ENCODE measurements at places on chromosomes 1 and 21.

DNA sequence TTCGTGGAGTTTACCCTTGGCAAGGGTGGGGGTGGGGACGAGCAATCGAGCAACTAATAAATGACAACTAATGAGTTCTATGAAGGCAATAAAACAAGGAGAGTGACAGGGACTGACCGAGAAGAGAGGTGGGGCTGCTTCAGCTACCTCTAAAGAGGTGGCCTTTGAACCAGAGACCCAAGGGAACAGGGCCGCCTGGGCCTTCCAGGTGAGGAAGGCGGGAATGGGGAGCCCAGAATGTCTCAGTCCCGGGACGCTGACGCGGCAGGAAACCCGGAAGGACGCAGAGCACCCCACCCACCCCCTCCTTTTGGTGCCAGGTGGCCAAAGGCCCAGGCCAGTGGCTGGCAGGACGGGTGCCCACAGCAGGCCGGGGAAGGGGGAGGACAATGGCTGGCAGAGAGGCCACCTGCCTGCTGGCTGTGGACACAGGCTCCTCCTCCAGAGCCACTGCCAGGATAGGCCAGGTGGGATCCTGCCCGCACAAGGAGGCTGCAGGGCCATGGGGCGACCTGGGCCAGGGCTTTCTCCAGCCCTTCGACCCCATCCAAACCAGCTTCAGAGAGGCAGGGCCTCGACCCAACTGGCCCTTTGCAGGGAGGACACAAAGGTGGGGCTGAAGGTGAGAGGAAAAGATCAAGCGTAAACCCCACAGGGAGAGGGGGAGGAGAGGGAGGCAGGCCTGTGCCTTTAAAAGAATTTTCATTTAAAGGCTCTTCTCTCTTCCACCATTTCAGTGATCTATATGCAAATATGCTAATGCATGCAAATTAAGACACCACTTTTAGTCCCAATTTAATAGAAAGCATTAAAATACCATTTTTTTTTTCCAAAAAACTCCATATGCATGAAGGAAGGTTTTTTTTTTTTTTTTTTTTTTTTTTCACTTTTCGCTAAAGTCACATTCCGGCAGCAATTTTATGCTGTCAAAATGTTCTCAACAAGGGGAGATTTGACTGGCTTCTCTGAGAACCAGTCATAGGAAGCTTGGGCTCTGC is 58.1 kb downstream of the CASZ1 start:
- DNase-seq, result no peak

DNA sequence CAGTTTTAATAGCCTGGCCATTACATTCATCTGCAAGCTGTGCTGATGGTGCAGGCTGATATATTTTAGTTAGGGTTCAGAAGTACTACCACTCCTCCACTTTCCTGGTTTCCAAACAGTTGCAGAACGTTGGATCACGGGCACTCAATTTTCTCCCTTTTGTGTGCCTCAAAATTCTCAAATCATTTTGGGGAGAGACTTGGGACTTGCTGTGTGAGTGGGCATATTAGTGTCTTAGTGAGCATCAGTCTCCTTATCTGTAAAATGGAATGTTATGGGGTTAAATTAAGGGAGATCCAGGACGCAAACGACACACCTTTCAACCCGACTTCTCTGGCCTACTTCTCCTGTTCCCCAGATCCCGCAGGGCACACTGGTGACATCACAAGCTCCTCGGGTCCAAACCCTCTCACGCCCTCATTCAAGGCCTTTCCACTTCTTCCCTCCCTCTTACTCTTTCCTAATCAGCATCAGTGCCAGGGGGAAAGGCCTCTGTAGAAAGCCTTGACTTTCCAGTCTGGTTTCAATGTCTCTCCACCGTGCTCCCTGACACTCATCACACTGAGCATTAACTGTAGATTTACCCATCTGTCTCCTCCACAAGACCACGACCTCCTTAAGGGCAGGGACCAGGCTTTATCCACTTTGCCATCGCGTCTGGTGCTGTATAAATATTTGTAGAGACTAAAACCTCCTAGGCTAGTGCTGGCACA is 1.2 kb downstream of the PIGP start:
- DNase-seq, result no peak

DNA sequence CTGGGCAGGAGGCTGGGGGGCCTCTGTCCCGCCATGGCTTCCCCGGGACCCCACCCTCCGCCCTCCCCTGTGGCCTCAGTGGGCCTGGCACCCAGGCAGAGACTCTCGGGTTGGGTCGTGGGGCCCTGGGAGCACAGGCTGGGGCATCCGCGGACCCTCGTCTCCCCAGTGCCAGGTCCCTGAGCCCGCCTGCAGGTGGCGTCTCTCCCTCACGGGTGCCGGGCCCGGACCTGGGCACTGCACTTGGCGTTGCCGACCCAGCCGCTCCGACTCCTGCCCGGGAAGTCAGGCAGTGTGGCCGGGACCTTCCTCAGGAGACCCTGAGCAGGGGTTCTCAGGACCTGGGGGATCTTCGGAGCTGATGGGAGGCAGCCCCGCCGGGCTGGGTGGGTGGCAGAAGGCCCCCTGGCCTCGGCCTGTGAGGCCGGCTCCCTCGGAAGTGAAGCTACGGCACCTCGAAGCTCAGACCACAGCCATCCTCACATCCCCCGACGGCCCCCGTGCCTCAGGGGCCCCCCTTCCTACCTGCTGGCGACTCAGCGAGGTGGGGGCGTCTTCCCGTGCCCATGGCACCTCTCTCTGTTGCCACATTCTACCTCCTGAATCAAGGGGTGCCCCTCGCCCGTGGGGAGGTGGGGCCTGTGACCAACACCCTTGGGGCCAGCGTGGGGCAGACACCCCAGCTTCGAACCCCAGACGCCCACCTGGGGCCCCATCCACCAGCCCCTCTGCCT is 6.4 kb upstream of the C1orf159 start:
- peak; percentile 68 for DNase-seq

DNA sequence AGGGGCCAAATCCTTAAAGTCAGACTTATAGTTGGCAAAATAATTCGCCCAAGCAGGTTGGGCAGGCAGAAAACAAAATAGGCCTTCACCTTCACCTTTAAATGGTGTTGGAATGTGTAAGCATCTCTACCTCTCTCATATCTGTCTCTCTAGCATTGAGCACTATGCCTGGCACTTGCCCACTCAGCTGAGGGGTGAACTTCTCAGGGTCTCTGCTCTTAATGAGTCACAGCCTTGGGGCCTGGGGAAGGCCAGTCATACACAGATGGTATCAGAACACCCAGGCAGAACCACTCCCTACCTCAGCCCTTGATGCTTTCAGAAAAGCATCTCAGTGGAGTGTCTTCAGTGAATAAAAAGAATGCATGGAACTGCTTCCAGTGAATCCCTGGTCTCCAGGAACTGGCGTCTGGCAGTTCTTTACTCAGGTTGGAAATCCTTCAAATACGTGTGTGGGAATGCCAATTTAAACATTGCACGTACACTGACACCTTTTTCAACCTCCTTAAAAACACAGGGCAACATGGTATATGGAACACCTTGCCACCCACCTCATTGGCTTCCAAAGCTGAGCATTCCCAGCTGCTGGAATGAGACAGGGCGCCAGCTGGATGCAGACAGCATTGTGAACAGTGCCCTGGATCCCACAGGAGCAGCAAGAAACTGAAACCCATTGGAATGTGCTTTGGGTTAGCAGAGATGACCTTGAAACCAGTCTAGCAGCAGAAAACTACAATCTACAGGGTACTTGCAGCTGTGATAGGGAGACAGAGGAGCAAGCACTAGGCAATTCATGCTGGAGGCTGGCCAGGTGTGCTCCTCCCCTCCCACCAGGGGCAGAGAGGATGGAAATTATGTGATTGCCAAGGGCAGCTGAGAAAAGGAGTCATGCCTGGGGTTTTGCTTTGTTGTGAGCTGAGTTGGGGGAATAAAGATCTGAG is 30.0 kb downstream of the ZNF697 start:
- no peak for DNase-seq

DNA sequence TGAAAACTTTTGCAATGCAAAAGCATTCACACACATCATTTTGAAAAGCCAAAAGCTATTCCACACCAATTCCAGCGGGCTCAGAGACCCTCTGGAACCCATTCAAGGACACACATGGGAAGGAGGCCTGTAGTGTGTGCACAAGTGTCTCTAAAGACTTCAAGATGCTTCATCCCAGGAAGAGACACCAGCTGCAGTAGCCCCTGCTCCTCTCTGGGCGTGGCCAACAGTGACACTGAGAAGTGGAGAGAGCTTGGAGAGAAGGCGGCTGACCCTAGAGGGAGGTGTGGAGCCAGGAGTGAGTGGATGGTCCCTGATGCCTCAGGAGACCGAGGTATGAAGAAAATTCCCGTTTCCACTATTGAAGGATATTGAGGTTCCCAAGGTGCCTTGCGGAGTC is 14.9 kb upstream of the TNNI1 start:
- no peak for DNase-seq
